A172 (cell line): ENCODE measurements at places on chromosomes 12 and 14.

GRCh38 chr14:88668448-88669116 lies 105.7 kb downstream of the ZC3H14 start:
- no peak for DNase-seq

- no peak for DNase-seq
Measured at GRCh38 chr14:69366069-69366468, 32.0 kb downstream of the ERH start.

DNA sequence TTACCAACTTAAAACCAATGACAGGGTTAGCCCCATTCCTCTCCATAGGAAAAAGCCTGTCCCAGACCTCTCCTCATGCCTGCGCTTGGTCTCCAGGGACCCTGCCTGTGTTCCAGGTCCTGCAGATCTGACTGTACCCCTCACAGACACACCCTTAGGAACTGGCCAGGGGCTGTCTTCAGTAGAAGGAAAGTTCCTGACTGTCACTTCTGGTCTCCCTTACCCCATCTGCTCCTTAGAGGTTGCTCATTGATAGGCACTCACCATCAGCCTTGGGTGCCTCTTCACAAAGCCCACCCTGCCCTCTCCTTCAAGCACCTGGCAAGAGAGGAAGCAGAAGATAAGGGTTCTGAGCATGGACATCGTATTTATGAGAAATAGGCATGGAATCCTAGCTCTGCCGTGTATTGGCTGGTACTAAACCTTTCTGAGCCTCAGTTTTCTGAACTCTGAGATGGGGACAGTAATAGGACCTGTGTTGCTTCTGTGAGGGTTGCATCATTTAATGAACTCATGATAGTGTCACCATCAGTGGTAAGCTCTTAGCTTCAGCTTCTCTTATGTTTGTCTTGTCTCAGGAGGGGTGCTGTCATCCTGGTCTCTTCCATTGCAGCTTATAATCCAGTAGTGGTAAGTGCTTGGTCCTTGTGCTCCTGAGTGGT lies 7.5 kb downstream of the DHRS2 start:
- DNase-seq = no peak

GRCh38 chr12:116332705-116333380 lies 55.4 kb upstream of the MED13L start:
- DNase-seq = peak; percentile 7

GRCh38 chr12:85253853-85254252 lies 26.2 kb upstream of the ALX1 start:
- peak; percentile 29 for DNase-seq

- no peak for DNase-seq
Measured at GRCh38 chr14:60710494-60710893, 13.7 kb downstream of the SIX4 start.

DNA sequence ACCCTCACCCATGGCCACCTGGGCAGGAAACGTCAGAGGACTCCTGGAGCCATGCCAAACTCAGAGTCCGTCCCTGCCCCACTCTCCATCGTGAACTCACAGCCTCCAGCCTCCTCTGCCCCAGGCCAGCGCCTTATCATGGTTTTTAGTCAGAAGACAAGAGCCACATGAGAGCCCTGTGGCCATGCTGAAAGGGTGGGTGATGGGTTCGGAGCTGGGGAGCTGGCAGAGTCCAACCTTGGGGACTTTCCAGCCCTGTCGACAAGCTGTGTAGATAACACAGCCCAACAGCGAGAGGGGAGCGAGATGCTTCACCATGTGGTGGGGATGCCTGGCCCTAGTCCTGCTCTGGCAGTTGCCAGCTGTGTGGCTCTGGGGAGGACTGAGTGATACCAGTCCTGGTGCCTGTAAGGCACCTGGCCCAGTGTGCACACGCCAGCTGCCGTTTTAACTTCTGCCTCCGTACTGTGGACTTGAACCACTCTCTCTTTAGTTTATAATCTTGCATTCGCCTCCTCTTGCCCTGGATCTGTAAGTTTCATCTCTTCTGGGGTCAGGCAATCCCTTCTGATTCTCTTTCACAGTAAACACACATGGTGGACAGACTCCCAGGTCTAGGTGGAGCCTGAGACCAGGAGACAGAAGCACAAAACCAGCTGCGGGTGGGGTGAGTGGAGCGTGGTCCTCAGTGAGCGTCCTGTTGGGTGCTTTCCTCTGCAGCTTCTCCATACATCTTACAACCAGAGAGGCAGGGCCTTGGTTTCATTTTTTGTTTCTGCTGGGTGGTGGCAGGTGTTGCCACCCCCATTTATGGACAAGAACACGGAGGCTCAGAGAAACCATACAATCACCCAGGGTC lies 55.3 kb downstream of the RIN3 start:
- DNase-seq = no peak

GRCh38 chr14:62988967-62989366 lies 56.3 kb downstream of the KCNH5 start:
- DNase-seq = no peak

DNA sequence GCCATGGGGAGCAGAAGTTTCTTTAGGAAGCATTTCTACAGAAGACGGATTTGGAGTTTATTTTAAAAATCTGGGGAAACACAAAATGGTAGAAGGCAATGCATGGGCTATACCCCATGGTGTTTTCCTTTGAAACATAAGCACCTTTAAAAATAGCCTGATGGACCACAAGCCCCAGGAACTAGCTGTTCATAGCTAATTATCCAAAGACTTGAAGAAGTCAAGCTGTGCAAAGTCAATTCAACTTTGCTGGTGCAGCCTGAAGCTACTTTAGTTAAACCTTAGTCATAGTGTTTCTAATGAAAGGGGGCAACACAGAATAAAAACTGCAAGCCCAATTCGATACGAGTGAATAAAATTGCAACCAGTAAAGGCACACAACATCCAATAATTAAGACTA lies 732.5 kb downstream of the GALC start:
- no peak for DNase-seq

DNA sequence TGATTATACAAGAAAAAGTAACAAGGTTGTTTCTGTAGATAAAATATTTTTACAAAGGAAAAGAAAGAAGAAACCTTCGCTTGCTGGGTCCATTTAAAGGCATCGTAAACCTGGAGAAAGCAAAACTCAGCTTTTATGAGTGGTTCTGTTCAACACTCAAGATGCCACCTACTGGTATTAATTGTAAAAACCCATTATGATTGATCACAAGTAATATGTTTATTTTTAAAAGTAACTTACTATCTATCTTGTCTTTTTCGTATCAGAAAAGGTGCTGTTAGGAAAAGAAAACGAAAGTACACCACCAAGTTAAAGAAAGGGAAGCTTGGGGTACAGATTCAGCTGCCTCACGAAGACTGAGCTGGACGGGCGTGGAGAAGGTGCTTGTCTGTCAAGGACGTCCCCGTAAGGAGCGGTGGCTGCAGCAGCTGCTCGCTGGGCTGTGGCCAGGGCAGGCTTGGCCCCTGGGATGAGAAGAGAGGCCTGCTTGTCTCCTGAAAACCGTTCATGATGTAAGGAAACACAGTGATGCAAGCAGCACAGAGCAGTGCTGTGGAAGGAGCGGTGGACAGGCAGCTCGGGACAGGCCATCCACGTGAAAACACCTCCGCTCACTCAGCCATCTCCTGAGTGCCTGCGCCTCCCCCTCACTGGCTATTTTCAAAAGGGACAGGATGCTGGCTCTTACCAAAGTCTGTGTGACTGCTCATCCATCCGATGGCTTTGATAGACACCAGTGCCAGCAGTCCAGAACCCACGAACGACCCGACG lies 25.0 kb downstream of the SLC15A4 start:
- no peak for DNase-seq

GRCh38 chr12:10554228-10554755 lies 48.6 kb downstream of the EIF2S3B start:
- DNase-seq = no peak

DNA sequence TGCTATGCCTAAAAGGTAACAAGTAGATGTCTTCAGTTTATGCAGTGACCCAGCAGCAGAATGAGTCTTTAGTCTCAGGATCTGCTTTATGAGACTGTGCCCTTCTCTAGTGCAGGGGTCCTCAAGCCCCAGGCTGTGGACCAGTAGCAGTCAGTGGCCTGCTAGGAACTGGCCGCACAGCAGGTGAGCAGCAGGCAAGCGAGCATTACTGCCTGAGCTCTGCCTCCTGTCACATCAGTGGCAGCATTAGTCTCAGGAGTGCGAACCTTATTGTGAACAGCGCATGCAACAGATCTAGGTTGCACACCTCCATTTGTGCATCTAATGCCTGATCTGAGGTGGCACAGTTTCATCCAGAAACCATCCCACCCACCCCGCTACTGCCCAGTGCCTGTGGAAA lies 38.4 kb downstream of the LRP6 start:
- no peak for DNase-seq

DNA sequence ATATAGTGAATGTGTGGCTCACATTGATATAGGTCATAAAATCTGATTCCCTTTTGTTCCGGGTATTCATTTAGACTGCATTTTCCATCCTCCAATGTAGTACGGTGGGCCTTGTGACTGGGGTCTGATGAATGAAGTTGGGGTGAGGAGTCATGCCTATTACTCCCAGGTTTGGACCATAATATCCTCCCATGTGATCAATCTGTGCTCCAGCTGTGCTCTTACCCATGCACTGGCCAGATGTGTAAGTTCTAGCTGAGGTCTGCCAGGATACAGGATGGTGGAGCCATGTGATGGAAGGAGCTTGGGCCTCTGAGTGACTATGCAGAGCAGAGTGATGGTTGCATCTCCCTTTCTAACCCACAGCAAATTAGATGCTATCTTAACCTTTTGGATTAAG lies 1034.0 kb upstream of the TMEM132C start:
- DNase-seq = no peak

GRCh38 chr12:122265886-122266229 lies 436 bp downstream of the VPS33A start:
- no peak for DNase-seq

- no peak for DNase-seq
Measured at GRCh38 chr12:54868690-54869089, 14.4 kb downstream of the MUCL1 start.

- DNase-seq = no peak
Measured at GRCh38 chr12:116517431-116518045, 41.6 kb upstream of the MAP1LC3B2 start.

- no peak for DNase-seq
Measured at GRCh38 chr12:19957308-19958125, 410.8 kb upstream of the PDE3A start.

DNA sequence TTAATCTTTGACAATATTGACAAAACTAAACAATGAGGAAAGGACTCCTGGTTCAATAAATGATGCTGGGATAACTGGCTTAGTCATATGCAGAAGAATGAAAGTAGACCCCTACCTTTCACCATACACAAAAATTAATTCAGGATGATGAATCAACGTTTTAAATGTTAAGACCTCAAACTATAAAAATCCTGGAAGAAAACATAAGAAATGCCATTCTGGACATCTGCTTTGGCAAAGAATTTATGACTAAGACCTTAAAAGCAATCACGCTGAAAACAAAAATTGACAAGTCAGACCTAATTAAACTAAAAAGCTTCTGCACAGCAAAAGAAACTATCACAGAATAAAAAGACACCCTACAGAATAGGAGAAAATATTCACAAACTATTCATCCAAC lies 97.4 kb downstream of the LMNTD1 start:
- no peak for DNase-seq

DNA sequence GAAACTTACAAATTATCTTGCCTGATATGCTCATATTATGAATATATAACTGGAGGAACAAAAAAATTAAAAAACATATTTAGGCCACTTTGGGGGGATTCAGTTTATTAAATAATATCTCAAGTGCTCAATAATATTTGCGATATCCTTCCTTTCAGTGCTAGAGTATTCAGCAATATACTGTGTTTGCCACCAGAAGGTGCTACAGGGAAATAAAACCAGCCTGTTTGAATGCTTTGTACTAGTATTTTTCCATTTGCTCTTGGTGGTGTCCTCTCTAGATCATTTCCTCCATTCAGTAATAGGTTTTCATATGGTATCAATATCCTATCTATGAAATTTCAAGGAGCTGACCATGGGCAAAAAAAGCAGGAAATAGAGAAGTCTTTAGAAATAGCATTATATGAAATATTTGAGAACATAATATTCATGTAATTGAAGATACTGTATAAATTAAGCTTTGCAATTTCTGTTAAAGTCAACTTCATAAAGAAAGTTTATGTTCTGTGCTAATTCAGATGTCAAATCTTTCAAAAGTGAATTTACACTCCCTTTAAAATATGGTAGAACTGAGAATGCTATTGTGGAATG lies 106.2 kb upstream of the NAV3 start:
- DNase-seq = peak; percentile 46

DNA sequence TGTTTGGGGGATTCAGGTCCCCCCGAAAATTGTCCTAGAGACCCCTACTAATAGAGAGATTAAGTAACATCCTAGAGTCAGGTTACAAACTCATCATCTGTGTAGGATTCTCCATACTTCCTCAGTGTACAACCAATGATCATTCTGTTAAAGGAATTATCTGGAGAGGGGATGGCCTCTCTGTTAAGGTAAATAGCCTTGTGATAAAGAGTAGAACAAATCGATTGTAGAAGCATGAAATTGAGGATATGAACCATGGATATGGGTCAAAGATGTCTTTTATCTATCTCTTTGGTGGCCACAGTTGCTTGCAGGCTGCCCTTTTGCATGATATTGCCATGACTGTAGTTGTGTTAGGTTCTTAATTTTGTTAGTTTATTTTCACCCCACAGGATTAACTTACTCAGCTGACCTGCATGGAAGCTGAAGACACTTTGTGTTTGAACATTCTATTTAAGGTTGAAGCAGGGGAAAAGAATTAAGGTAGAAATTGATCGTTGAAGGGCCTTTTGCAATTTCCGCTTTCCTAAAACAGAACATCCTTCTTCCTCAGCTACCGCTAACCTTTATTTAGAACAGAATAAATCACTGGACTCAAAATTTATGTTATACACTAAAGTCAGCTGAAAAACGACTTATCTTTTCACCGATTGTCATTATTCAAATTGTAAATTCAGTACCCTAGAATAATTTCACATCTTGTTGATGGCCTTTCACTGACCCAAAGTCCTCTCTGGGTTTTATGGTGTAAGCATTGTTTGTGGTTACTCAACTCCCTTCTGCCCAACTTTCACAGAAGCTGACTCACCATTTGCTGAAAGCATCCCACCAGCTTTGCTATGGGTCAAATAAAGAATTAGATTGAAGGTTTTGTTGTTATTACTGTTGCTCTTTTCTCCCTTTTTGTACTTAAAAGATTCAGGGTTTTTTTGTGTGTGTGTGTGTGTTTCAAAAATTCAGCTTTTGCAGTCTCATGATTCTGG lies 52.3 kb downstream of the IRAK3 start:
- peak; percentile 18 for DNase-seq

- DNase-seq = peak; percentile 58
Measured at GRCh38 chr12:93773122-93773871, 96.1 kb downstream of the CRADD start.

- DNase-seq = peak; percentile 60
Measured at GRCh38 chr12:12975322-12976077, 23.5 kb upstream of the GPRC5D start.
